ENCODE measurements at places on chromosomes 5 and 9.

GRCh38 chr9:114900942-114901802, 29.2 kb downstream of the TNFSF8 start:
- peaks cover 7% of the 10 kb centered on the region for H3K4me1 ChIP-seq
- no peak overlapping the region for H3K27ac ChIP-seq
- H3K27me3 ChIP-seq: no peaks in the 10 kb centered on the region
- no peak overlapping the region for H3K4me3 ChIP-seq
- no peak for DNase-seq
- no peaks in the 10 kb centered on the region for H3K36me3 ChIP-seq

- DNase-seq: no peak
- H3K4me3 ChIP-seq: no peak overlapping the region
- no peaks in the 10 kb centered on the region for H3K36me3 ChIP-seq
- H3K4me1 ChIP-seq: no peaks in the 10 kb centered on the region
- no peak overlapping the region for H3K27ac ChIP-seq
- H3K27me3 ChIP-seq: no peaks in the 10 kb centered on the region
Observed at GRCh38 chr9:131839281-131840084, 99.6 kb upstream of the RAPGEF1 start.

GRCh38 chr9:92538541-92538940, 2.8 kb upstream of the ECM2 start:
- no peaks in the 10 kb centered on the region for H3K36me3 ChIP-seq
- no peak for DNase-seq
- H3K27me3 ChIP-seq: no peaks in the 10 kb centered on the region
- H3K27ac ChIP-seq: no peak overlapping the region

DNA sequence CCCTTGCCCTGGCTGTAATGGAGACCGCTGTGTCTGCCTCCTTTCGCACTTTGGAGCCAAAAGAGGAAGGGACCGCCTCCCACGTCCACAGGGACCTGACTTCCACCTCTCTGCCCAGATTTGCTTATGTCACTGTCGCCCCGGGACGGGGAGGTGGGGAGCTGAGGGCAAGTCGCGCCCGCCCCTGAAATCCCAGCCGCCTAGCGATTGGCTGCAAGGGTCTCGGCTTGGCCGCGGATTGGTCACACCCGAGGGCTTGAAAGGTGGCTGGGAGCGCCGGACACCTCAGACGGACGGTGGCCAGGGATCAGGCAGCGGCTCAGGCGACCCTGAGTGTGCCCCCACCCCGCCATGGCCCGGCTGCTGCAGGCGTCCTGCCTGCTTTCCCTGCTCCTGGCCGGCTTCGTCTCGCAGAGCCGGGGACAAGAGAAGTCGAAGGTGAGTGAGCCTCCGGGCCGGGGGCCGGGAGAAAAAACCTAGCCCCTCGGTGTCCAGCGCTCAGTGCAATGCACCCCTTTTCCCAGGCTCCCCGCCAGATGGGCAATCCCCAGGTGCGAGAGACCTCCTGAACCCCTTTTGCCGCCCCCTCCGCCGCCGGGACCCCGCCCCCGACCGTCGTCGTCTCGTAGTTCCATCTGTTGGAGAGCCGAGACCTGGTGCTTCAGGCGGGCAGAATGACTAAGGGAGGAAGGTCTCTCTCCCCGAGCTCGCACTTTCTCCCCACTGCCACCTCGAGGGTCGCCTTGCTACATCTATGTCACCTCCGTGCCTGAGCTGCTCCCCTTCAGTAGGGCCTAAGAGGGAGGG, at the start of gene GPX3:
TSS of gene GPX3 (plus strand) at position 288 of the 807 bp plus-strand sequence. CDS start at position 352, 64 bp downstream.
- peak; percentile 26 for DNase-seq
- H3K27me3 ChIP-seq: peaks cover 9% of the 10 kb centered on the region
- peak within 1 kb of the TSS; percentile 32 for H3K4me3 ChIP-seq
- H3K36me3 ChIP-seq: no peaks in the 10 kb centered on the region

DNA sequence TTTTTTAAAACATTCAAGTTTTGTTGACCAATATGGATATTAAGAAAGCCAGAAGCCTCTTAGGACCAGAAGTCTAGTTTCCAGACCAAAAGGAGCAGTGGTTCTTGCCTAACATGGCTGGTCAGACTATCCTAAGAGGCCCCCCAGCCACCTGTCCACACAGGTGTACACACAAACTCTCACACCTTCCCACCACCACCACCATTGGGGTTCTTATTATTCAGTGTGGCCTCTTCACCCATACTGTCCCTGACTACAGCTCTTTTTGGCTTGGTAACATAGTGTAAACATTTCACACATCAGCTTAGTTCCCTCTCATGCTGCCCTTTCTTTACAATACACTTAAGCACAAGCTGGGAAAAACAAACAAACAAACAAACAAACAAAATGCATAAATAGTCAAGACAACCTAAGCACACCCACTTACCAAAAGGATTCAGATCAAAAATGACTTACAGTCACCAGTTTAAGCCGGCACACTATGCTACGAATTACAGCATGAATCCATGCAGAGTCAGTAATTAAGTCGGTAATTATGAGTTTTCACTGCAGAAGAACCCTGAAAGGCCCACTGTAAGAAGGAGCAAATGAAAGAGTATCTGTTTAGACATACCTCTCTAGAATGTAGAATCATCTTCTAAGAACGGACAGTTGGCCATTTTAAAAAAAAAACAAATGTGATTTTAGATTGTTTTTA, 9.5 kb downstream of the LHFPL2 start:
- no peaks in the 10 kb centered on the region for H3K27me3 ChIP-seq
- no peaks in the 10 kb centered on the region for H3K4me1 ChIP-seq
- H3K27ac ChIP-seq: no peak overlapping the region
- DNase-seq: no peak

- no peak overlapping the region for H3K4me3 ChIP-seq
- no peaks in the 10 kb centered on the region for H3K4me1 ChIP-seq
- no peak overlapping the region for H3K27ac ChIP-seq
- DNase-seq: no peak
- no peaks in the 10 kb centered on the region for H3K36me3 ChIP-seq
Observed at GRCh38 chr9:92496396-92497176, 14.3 kb upstream of the ASPN start.

DNA sequence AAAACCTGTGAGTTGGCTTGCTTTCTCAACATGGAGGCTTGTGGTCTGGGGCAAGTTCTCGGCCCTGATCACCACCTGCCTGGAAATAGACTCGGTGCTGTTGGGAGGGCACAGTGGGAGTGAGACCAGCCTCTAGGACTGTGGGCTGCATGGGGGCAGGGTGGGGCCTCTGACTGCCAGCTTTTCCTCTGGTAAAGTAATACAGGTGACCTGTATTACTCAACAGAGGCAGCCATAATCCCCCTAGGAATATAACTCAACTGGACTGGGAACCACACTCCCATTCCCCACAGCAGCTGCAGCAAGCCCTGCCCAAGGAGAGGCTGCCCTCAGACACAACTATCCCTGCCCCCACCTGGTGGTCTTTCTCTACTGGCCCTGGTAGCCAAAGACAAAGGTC, 72.8 kb downstream of the C9orf153 start:
- no peaks in the 10 kb centered on the region for H3K36me3 ChIP-seq
- no peak overlapping the region for H3K27ac ChIP-seq
- no peaks in the 10 kb centered on the region for H3K27me3 ChIP-seq

DNA sequence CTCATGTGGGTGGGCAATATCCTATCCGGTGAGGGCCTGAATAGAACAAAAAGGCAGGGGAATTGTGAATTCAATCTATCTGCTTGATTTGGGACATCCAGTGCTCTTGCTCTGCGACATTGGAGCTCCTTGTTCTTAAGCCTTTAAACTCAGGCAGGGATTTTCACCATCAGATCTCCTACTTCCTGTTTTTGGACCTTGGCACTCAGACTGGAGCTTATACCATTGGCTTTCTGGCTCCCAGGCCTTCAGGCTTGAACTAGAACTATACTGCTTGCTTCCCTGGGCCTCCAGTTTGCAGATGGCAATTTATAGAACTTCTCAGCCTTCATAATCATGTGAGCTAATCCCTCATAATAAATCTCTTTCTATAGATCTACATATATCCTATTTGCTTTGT, 134.3 kb upstream of the CLINT1 start:
- H3K27ac ChIP-seq: no peak overlapping the region
- no peaks in the 10 kb centered on the region for H3K27me3 ChIP-seq
- H3K4me3 ChIP-seq: no peak overlapping the region
- H3K36me3 ChIP-seq: no peaks in the 10 kb centered on the region
- no peak for DNase-seq

- H3K27me3 ChIP-seq: no peaks in the 10 kb centered on the region
- H3K36me3 ChIP-seq: no peaks in the 10 kb centered on the region
- H3K4me3 ChIP-seq: no peak overlapping the region
- DNase-seq: peak; percentile 78
- peaks cover 8% of the 10 kb centered on the region for H3K4me1 ChIP-seq
- H3K27ac ChIP-seq: no peak overlapping the region
Observed at GRCh38 chr5:172707285-172708182, 63.5 kb downstream of the DUSP1 start.

GRCh38 chr5:174491265-174491664, 233.1 kb upstream of the MSX2 start:
- H3K36me3 ChIP-seq: no peaks in the 10 kb centered on the region
- H3K27ac ChIP-seq: no peak overlapping the region
- no peaks in the 10 kb centered on the region for H3K4me1 ChIP-seq
- H3K4me3 ChIP-seq: no peak overlapping the region
- no peaks in the 10 kb centered on the region for H3K27me3 ChIP-seq

- peaks cover 5% of the 10 kb centered on the region for H3K36me3 ChIP-seq
- H3K4me3 ChIP-seq: no peak overlapping the region
- peaks cover 25% of the 10 kb centered on the region for H3K4me1 ChIP-seq
- H3K27me3 ChIP-seq: no peaks in the 10 kb centered on the region
Observed at GRCh38 chr9:137083394-137084004, 3.3 kb upstream of the MAN1B1 start.

DNA sequence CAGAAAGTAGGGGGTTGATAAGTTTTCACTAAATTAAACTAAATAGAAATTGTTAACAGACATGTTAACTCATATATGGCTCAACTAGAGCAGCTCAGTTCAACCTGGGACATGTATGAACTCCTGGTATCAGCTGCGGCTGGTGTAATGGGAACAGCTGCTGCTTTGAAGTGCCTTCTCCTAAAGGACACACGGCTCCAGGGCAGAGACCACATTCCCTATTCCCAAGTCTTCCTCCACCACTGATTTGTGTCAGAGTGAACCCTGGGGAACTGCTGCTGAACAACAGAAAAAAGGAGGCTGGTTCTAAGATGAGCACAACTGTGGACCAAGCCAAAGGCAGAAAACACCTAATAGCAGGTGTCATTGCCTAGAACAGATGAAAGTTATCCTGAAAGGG, 71.1 kb downstream of the MAPKAP1 start:
- no peak for DNase-seq
- H3K4me3 ChIP-seq: no peak overlapping the region
- peaks cover 7% of the 10 kb centered on the region for H3K4me1 ChIP-seq
- no peak overlapping the region for H3K27ac ChIP-seq
- no peaks in the 10 kb centered on the region for H3K36me3 ChIP-seq
- H3K27me3 ChIP-seq: no peaks in the 10 kb centered on the region

- no peak overlapping the region for H3K27ac ChIP-seq
- DNase-seq: no peak
- peaks cover 9% of the 10 kb centered on the region for H3K4me1 ChIP-seq
- H3K27me3 ChIP-seq: no peaks in the 10 kb centered on the region
- no peak overlapping the region for H3K4me3 ChIP-seq
Observed at GRCh38 chr9:86669422-86669821, 277.9 kb downstream of the GAS1 start.

DNA sequence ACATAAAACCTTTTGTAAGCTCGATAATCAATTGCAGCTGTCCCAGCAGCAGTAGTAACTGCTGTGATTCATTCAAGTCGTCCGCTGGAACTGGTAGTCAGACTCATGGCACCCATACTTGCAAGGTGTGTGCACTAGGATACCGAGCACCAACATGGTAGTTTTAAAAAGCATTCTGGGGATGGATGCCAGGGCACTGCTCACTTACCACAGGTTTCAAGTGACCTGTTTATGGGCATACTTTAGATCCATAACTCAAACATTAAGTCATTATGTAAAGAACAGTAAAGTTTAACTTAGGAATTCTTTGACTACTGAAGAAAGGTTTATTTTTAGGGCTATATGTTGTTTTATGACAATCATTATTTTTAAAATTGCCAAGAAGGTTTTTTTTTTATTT, 2277.6 kb downstream of the MAT2B start:
- H3K27me3 ChIP-seq: no peaks in the 10 kb centered on the region
- no peaks in the 10 kb centered on the region for H3K36me3 ChIP-seq
- H3K27ac ChIP-seq: no peak overlapping the region
- DNase-seq: no peak
- H3K4me3 ChIP-seq: no peak overlapping the region
- no peaks in the 10 kb centered on the region for H3K4me1 ChIP-seq

GRCh38 chr5:111942201-111942600, 185.2 kb upstream of the NREP start:
- no peaks in the 10 kb centered on the region for H3K4me1 ChIP-seq
- no peak for DNase-seq
- no peaks in the 10 kb centered on the region for H3K36me3 ChIP-seq
- H3K4me3 ChIP-seq: no peak overlapping the region

DNA sequence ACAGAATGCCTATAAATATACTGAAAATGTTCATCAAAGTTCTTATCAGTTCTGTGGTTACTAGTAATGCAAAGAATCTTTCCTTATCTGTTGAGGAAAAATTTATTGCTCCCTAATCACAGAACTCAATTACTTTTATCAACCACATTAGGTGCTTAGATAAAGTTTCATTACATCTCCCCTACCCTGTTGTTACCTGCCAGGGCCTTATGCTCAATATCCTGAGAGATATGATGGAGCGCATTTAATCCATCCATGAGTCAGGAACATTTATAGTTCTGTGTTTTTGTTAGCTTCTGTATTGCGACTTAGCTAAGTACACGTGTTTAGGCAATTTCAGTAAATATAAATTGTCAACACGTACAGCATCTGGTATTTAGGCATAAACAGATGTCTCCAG, 164.3 kb upstream of the ST8SIA4 start:
- no peak overlapping the region for H3K4me3 ChIP-seq
- no peaks in the 10 kb centered on the region for H3K4me1 ChIP-seq
- no peak overlapping the region for H3K27ac ChIP-seq
- no peaks in the 10 kb centered on the region for H3K36me3 ChIP-seq

GRCh38 chr9:2628919-2629318, 7.3 kb downstream of the VLDLR start:
- H3K4me1 ChIP-seq: no peaks in the 10 kb centered on the region
- H3K4me3 ChIP-seq: no peak overlapping the region
- DNase-seq: no peak
- no peak overlapping the region for H3K27ac ChIP-seq

- no peaks in the 10 kb centered on the region for H3K27me3 ChIP-seq
- peak; percentile 36 for DNase-seq
- no peaks in the 10 kb centered on the region for H3K4me1 ChIP-seq
- no peak overlapping the region for H3K4me3 ChIP-seq
- H3K27ac ChIP-seq: no peak overlapping the region
Observed at GRCh38 chr9:129237164-129237611, 59.1 kb upstream of the IER5L start.

Measured in A673 (cell line).